ENCODE measurements at places on chromosomes 16 and 17. TPM values are rescaled to one million over a fixed set of nuclear protein-coding genes. Genes with fewer than 3 reads are reported as not detected.

Gene KCNG4
- total RNA-seq, result not detected

Gene NPIPB8
- total RNA-seq, result not detected

Gene ARHGAP23
- total RNA-seq, result 96.3 TPM

Gene ZG16B
- not detected for total RNA-seq

Gene MYL11
- 1.4 TPM for total RNA-seq

- DNase-seq, result no peak
Observed at GRCh38 chr16:14600164-14600563, 29.9 kb downstream of the PARN start.

- no peak for DNase-seq
Observed at GRCh38 chr17:53313746-53314145, 509.0 kb upstream of the KIF2B start.

DNA sequence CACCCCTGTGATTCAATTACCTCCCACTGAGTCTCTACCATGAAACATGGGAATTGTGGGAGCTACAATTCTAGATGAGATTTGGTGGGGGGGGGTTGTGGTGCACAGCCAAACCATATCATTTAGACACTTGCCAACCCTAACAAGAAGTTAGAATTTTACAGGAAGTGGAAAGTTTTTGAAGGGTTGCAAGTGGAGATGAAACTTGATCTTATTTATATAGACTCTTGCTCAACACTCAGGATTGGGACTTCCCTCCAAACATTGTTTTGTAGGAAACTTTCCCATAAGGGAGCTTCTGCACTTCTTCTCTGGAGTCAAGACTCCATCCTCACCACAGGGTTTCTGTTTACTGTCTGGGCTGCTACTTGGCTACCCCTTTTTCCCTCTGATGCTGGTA is 266.7 kb upstream of the CDH11 start:
- DNase-seq, result no peak

- DNase-seq, result no peak
Observed at GRCh38 chr16:49464093-49464492, 90.5 kb downstream of the C16orf78 start.

GRCh38 chr17:9959377-9959981 is 54.4 kb upstream of the RCVRN start:
- peak; percentile 88 for DNase-seq

DNA sequence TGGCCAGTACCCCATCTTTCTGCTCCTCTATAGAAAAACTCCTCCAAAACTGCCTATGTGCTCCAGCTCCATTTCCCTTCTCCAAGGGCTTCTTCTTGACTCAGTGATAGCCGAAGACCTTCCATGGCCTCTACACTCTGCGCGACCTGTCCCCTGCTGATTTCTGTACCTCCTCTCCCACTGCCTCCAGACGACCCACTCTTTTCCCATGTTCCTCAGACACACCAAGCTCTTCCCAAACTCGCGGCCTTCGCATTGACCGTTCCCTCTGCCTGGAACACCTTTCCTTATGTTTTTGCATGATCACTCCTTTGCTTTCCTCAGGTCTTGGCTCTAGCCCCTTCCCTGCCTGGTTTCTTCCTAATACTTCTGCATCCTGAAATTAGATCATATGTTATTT is 255.6 kb upstream of the SDK2 start:
- DNase-seq, result peak; percentile 21

DNA sequence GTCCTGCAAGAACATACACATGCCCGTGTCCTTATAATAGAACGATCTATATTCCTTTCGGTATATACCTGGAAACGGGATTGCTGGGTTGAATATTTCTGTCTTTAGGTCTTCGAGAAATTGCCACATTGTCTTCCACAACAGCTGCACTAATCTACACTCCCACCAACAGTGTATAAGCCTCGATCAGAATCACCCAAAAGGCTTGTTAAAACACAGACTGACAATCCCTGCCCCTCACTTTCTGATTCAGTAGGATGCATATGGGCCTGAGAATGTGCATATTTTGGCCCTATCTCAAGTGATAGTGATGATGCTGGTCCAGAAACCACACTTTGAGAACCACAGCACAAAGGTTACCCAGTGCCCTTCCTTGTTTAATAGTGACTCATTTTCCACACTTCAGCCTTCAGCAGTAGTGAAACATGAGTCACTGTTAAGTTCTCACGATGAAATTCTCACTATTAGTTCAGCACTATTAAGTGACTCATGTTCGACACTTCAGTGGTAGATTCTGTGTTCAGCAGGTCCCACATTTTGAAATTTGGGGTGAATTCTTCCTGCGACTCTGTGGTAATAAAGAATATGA is 215.6 kb downstream of the GRIN2A start:
- no peak for DNase-seq

DNA sequence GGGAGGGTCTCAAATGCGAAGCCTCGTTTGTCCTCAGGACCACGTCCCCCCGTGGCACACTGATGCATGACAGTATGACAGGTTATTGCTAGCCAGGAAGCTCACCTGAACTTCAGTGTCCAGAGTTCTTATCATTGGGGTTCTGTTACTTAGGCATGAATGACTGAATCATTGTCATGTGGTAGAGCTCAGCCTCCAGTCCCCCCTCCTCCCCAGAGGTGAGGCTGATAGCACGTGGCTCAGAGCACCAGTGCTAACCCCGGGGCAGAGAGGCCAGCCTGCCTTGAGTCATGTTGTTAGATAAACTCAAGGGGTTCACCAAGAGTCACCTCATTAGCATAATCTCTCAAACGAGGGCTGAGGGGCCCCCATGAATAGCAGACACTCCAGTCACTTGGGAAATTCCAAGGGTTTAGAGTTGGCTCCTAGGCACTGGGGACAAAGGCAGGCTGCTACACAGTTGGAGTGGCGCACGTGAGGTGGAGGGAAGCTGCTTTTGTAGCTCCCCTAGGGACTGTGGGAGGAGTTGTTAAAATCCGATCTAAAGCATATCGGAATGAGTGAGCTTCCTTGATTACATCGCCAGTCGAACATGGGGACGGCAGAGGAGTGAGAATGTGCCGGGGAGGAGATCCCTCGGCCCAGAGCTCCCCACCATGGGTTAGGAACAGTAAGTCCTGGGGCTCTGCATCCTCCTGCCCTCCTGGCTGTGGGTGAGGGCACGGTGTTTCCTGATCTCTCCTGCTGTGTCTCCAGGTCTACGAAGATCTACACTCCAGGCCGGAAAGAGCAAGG is 18.2 kb downstream of the DHX38 start:
- no peak for DNase-seq

DNA sequence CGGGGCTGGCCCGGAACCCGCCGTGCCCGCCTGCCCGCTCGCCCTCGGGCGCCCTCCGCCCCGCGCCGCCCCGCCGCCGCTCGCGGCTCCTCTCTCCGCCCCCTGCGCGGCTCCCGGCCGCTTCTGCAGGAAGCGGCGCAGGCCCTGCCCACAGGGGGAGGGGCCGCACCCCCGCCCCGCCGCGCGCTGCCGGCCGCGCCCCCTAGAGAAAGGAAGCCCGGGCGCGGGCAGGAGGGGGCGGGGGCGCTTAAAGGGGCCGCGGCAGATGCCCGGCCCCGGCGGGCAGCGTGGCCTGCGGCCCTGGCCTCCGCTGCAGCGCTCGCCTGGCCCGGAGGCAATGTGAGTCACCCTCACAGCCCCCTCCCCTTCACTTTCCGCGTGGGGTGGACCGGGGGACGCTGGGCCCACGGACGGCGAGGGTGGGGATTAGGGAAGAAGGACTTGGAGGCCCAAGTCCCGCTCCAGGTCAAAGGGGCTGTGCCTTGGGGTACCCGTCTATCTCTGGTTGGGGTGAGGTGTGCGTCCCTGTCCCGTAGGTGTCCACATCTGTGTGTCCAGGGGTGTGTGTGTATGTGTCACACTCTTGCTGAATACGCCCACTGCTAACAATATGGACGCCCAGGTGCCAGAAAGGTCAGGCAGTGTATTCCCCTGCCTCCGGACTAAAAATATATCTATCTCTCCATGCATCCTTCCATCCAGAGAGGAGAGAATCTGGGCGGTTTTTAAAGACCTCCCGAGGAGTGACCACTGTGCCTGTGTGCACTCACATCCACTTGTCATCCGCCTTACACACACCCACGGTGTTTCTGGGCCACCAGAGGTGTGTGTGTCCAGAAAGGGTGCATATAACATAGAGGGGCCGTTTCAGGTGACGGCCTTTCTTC is at the start of gene GIT1:
GIT1 (minus strand) TSS at position 125 of the 887 bp plus-strand sequence. CDS start 270 bp downstream, outside the sequence.
- DNase-seq, result peak; percentile 87

- no peak for DNase-seq
Observed at GRCh38 chr17:57486882-57487301, 230.6 kb downstream of the MSI2 start.

- DNase-seq, result peak; percentile 27
Observed at GRCh38 chr17:44397479-44398440, 8.3 kb upstream of the ITGA2B start.

DNA sequence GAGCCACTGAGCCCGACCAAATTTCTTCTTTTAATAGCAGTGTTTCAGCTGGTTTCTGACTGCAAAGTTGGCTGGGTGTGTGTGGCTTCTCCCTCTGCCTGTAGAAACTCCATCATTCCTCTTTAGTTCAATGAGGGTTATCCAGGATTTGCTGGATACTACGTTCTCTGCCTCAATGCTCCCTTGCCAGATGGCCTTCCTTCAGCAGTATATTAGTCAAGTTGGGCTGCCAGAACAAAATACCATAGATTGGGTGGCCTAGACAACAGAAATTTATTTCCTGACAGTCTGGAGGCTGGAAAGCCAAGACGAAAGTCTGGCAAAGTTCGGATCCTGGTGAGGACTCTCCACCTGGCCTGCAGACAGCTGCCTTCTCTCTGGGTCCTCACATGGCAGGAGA is 103.7 kb downstream of the NOG start:
- DNase-seq, result no peak

DNA sequence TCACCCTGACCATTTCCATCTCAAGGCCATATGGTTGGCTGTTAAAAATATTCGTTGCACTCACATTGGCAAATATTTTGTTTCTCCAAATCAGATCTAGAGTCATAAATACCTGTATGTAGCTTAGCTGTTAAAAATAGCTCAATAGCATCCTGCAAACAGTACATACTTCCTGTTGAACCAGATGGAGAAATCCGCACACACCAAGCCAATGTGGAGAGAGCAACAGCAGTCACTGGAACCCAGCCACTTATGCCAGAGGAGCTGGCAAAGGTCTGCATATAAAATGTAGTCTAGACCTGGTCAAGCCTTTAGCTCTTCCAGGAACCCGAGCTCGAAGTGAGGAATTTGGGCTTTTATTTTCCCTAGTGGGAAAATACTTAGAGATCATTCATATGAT is 146.4 kb upstream of the KCNJ16 start:
- DNase-seq, result no peak

- no peak for DNase-seq
Observed at GRCh38 chr17:49456183-49456965, 38.7 kb upstream of the NGFR start.

GRCh38 chr16:31874366-31875111 is 932 bp downstream of the ZNF267 start:
- DNase-seq, result no peak

DNA sequence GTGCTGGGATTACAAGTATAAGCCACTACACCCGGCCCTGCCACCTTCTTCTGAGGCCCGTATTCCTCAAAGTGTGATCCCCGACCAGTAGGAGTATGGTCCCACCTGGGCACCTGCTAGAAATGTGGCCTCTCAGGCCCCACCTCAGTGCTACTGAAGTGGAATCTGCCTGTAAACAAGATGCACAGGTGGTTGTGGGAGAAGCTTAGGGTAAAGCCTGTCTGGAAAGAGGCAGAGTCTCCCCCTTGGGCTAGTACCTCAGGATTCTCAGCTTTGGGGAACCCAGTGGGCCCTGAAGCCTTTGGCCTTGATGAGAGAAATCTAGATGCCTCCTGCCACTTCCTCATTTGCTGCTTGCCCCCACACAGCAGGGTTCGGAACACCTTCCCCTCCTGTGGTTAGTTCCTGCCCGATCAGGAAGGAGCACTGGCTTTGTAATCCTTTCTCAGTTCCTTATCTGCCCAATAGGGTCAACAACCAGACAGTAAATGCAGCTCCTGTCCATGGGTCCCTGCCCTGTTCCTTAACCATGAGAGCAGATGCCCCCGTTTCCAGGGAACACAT is 25.2 kb downstream of the TK2 start:
- DNase-seq, result no peak

GRCh38 chr17:32575852-32576251 is 89.1 kb downstream of the CDK5R1 start:
- no peak for DNase-seq

GRCh38 chr17:7862692-7863437 is 5.1 kb downstream of the CYB5D1 start:
- DNase-seq, result peak; percentile 72

DNA sequence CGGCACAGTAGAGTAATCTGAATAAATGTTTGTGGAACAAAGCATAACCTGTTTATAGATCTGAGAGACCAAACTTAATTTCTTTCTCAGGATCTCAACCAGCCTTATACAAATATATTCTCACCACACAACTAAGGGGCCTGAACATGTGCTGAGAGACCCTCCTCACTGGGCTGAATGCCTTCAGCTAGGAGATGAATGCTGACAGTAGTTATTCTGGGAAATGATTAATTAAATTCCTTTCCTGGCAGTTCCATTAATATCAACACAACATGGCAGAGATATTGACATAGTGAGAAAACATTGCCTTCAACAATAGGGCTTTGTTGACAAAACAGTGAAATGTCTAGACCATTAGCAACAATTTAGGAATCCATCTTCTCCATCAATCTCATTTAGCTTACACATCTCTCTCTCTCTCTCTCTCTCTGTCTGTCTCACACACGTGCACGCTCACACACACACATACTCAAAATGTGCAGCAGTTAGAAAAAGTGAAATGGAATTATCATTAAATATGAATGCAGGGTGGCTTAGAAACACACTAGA is 780.8 kb upstream of the CDH8 start:
- no peak for DNase-seq

- DNase-seq, result no peak
Observed at GRCh38 chr17:29085223-29085622, 42.3 kb downstream of the PIPOX start.

DNA sequence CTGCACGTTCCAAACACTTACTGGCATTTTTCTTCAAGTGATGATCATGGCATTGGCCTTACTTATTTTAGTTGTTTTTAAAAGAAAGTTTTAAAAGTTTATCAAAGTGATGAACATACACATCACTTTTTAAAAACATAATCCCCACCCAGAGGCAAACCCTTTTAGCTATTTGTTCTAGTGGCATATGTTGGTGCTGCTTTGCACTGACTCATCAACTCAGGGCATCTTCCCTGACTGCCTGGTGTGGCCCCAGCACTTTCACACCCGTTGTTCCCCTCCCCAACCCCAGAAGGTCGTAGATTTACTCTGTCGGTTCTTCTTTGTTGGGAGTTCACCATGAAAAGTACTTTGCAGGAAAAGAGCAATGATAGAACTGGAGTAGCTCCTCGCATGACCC is 161.3 kb downstream of the RPTOR start:
- DNase-seq, result no peak

- DNase-seq, result no peak
Observed at GRCh38 chr16:10885246-10885645, 8.2 kb downstream of the CIITA start.
